Stimulated activated CD4-positive, alpha-beta T cell treated with anti-CD3 and anti-CD28 coated beads, TNF-alpha, amount 100 ng/mL, for 48 hours (primary cell): ENCODE measurements at places on chromosomes 6 and 20.

- DNase-seq, result no peak
These were observed 272.1 kb upstream of the EYS start for GRCh38 chr6:65979120-65979519.

DNA sequence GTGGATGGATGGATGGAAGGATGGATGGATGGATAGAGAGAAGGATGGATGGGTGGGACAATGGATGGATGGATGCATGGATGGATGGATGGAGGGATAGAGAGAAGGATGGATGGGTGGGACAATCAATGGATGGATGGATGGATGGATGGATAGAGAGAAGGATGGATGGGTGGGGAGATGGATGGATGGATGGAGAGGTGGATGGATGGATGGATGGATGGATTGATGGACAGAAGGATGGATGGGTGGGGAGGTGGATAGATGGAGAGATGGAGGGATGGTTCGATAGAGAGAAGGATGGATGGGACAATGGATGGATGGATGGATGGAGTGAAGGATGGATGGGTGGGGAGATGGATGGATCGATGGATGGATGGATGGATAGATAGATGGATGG, 6.4 kb downstream of the EEF1A2 start:
- DNase-seq, result no peak

DNA sequence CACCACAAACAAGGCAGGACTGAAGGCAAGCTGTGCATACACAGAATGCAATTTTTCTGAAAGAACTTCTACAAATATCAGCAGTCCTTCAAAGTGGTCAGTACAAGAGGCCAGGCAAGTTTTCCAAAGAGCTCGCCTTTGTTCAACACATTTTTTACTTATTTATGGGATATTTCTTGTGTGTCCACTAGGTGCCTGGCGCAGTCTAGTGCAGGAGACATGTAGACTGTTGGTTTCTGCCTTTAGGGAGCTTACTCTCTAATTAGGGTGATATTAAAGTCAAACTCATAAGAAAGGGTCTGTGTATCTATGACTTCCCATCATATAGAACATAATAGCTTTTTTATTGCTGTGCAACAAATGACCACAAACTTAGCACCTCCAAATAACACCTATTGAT, 21.2 kb upstream of the VEGFA start:
- no peak for DNase-seq

DNA sequence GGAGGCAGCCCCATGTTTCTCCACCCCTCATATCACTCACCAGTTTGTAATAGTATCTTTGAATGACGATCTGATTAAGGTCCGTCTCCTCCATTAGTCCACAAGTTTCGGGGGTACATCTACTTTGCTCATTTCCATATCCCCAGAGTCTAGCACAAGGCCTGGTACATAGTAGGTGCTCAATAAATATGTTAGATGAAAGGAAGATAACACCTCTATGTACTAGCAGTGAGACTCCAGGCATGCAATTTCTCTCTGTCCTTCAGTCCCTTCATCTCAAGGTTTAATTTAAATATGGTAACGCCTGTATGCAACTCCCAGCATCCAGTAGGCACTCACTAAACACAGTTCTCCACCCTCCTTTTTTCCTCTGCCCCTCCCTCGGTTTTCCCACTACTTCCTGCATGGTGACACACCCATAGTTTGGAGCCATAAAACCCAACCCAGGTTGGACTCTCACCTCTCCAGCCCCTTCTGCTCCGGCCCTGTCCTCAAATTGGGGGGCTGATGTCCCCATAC, 461 bp upstream of the HNF4A start:
- no peak for DNase-seq

GRCh38 chr6:16585805-16586204, 175.5 kb downstream of the ATXN1 start:
- DNase-seq, result no peak

GRCh38 chr6:44664716-44665115, 277.2 kb downstream of the CDC5L start:
- DNase-seq, result no peak

GRCh38 chr6:165184192-165184979, 125.0 kb downstream of the C6orf118 start:
- no peak for DNase-seq

GRCh38 chr6:1987640-1988039, 257.8 kb downstream of the GMDS start:
- no peak for DNase-seq

DNA sequence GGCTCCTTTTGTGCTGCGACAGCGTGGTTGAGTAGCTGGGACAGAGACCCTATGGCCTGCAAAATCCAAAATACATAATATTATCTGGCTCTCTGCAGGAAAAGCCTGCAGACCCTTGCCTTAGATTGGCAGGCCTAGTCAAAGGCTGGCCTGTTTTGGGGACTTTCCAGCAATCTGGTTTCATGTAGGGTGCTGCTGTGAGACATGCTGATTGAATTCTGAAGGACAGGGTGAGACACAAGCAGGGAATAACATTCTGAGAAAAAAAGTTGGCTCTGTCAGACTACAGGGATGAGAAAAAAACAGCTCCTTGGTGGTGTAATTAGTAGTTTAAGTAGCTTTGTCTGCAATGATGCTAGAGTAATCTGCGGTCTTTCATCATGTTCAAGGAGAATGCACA, 402.7 kb upstream of the AGPAT4 start:
- DNase-seq, result no peak

DNA sequence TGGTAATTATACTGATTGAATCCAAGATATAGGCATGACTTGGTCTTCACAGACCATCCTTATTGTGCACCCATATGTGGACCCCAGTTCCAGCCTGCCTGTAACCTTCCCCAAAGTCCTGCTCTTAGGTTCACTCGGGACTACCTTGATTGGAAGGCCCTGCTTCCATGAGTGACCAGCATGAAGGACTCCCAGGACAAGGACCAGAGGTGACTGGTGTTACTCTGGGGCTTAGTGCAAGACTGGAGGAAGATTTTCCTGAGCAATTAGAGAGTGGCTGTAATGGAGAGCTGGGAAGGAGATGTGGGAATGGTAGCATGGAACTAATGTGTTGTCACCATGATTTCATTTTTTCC, 15.1 kb downstream of the BRD2 start:
- DNase-seq, result no peak

- DNase-seq, result no peak
These were observed 63.4 kb downstream of the AHI1 start for GRCh38 chr6:135434095-135434494.

- no peak for DNase-seq
These were observed 303.5 kb downstream of the CDH4 start for GRCh38 chr20:61555566-61555965.

- DNase-seq, result no peak
These were observed 14.9 kb upstream of the DDO start for GRCh38 chr6:110430236-110430635.
